GDM1 (cell line): ENCODE measurements at places on chromosomes 6 and 20.

- DNase-seq = no peak
These were observed 1147.0 kb upstream of the EYS start for GRCh38 chr6:66854014-66854413.

GRCh38 chr6:41963371-41963770, 21.8 kb upstream of the CCND3 start:
- no peak for DNase-seq

- DNase-seq = no peak
These were observed 85.5 kb downstream of the ARID1B start for GRCh38 chr6:156862711-156863110.

DNA sequence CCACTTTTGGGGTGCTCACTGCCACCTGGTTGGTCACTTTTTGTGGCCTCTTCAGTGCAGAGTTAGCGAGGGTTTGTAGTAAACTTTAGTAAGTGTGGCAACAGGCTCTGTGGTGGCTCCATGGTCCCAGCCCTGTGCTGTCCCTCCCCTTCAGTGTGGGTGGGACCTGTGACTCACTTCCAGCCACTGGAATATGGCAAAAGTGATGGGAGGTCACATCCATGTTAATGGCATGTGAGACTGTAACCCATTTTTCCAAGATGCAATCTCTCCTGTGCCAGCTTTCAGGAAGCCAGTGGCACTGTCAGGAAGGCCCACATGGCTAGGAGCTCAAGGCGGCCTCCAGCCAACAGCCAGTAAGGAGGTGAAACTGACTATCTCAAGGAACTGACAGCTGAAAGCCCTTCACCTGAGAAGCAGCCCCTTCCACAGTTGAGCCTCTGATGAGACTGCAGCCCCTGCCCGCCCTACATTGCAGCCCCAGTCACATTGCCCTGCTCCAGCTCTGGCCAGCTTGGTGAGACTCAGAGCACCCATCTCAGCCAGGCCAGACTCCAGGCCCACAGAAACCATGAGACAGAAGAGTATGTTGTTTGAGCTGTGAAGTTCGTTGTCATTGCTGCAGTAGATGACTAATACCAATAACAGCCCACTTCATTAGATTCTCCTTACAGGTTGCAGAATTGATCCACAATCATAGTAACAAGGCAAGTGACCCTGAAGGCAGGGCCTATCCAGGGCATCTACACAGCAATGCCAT, 13.1 kb upstream of the CST7 start:
- no peak for DNase-seq

GRCh38 chr6:1424306-1424927, 35.0 kb downstream of the FOXF2 start:
- no peak for DNase-seq

DNA sequence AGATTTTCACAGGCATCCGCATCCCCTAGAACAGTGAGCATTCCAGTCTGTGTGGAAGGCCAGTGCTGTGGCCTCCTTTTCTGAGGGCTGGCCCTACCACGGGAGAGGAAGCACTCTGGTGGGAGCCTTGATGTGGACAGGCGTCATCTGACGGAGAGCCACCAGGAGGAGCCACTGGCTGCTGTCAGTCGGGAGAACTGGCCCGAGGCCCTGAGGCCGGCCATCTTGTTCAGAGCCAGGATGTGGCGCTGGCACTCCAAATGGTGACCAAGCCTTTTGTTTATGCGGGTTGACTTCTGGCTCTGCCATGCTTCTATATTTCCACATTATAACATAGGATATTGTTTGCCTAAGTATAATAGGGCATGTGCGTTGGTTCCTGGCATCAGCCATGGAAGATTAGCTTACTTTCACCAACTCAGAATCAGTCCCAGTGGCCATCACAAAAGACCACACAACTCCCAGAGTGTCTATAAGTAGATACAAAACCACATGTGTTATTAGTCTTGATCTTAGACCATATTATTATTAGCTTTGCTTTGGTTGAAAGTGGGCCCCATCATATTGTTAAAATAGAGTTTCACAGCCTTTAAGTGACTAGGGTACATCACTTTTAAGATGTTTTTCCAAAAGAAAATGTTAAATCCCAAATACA, 273.9 kb upstream of the TAB2 start:
- DNase-seq = peak; percentile 27

DNA sequence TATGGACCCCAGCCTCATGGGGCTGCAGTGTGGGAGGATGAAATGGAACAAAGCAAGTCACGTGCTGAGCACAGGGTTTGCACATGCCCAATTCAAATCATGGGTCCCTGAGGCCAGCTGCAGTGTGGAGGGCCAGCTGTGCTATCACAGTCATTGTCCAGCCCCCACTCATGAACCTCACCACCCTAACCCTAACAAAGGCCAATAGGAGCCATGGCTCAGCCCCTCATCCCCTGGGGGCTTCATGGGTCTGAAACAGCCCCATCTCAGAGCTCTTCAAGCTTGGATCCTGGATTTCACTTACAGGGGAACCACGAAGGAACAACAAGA, 125.6 kb upstream of the MAFB start:
- no peak for DNase-seq

DNA sequence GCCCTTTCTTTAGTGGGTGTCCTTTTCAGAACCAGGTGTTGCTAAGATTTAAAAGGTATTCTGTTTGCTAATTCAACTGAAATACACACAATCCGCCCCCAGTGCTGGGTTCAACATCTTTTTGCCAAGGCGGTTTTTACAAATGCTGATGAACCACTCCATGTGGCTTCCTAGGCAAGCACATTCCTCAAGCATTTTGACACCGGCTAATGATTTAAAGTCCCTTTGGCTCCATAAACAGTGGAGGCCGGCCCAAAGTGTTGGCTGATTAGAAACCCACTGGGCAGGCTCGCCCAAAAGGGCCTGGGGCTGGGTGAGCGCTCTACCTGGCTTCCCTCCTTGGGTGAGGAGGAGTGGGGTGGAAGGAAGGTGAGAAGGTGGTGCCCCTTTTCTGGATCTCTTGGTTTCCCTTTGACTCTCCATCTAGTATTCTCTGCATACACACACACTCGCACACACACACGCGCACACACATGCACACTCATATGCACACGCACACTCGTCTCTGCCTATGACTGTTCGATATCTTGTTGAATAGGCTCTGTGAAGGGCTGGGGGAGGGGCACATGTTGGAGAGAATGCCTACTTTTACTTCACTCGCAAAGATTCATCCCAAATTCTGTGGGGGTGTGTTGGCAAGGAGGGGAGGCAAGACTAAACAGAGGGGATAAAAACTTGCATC, 66.7 kb upstream of the ARMC2 start:
- DNase-seq = no peak

- no peak for DNase-seq
These were observed 11.9 kb downstream of the GPX5 start for GRCh38 chr6:28537509-28538140.

GRCh38 chr6:86031713-86032112, 389.0 kb upstream of the SYNCRIP start:
- no peak for DNase-seq

- DNase-seq = no peak
These were observed 11.0 kb downstream of the DACT2 start for GRCh38 chr6:168308390-168309144.

DNA sequence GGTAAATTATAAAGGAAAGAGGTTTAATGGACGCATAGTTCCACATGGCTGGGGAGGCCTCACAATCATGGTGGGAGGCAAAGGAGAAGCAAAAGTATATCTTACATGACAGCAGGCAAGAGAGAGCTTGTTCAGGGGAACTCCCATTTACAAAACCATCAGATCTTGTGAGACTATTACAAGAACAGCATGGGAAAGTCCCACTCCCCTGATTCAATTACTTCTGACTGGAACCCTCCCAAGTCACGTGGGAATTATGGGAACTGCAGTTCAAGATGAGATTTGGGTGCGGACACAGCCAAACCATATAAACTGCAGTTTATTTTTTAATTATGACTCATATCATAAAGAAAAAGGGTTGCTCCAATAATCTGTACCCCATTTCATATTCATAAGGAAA, 22.3 kb upstream of the HLA-DQA2 start:
- DNase-seq = no peak

DNA sequence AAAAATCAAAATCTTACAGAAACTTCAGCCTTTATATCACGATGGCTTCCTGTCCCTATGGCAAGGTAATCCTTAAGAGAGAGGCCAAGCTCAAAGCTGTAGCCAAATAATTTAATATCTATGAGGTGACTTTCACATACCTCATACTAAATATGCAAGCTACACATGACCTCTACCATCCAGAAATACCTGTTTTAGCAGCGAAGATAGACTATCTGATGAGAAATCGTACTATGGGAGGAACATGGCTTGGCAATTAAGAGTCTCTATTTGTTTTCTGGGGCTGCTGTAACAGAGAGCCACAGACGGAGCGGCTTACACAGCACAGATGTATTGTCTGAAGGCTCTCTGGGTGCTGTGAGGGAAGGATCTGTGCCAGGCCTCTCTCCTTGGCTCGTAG, 31.0 kb upstream of the SALL4 start:
- no peak for DNase-seq

GRCh38 chr6:4781426-4781825, 5.2 kb downstream of the CDYL start:
- no peak for DNase-seq

GRCh38 chr6:135540207-135540840, 42.8 kb upstream of the AHI1 start:
- no peak for DNase-seq

- no peak for DNase-seq
These were observed 32.5 kb downstream of the THEMIS start for GRCh38 chr6:127868338-127868737.

GRCh38 chr6:152783217-152783878, 32.8 kb downstream of the VIP start:
- no peak for DNase-seq

DNA sequence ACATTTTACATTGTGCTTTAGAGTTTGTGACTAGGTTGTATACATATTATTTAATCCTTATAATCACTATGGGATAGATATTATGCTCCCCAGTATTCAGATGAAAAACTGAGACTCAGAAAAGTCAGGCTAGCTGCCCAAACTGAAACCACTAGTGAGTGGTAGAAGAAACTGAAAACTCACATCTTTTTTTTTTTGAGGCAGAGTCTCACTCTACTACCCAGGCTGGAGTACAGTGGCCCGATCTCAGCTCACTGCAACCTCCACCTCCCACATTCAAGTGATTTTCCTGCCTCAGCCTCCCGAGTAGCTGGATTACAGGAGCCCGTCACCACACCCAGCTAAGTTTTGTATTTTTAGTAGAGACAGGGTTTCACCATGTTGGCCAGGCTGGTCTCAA, 22.2 kb downstream of the RNF24 start:
- DNase-seq = no peak

DNA sequence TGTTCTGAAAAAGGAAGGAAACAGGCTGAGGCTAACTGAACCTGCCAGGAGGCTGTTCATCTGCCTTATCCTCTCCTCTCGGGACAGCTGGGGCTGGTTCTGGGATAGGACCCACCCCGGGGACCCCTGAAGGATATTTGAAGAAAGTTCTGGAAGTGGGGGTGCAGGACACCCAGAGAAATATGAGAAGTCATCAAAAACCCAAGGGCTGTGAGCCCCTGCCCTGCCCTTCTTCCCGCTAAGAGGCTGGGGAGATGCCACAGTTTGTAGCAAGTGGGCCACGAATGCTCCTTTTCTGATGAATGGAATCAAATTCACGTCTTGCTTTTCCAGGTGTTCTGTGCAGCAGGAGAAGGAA, 37.9 kb downstream of the TMEM242 start:
- no peak for DNase-seq

DNA sequence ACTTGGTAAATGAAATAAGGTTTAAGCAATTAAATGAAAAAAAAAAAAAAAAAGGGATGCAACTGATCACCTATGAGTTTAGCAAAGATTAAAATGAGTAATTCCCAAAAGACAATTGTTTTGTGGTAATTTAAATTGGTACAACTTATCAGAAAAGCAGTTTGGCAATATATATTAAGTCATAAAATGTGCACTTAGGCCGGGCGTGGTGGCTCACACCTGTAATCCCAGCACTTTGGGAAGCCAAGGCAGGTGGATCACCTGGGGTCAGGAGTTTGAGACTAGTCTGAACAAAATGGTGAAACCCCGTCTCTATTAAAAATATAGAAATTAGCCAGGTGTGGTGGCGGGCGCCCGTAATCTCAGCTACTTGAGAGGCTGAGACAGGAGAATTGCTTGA, 7.9 kb downstream of the PHACTR2 start:
- no peak for DNase-seq

DNA sequence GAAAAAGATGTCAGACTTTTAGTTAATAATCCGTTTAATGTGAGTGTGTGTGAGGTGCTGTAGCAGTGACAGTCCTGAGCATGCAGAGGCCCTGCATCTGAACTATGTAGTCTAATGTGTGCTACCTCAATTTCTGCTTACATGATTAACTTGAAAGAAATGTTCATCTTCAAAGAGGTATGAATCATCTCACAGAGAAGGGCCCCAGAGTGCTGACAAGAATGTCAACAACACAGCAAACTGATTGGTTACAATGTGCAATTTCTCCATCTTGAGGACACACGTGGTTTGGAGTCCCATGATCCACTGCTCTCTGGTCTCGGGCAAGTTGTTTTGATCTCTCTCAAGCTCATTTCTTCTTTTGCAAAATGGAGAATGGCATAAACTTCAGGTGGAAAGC, 61.7 kb upstream of the EMILIN3 start:
- DNase-seq = no peak

DNA sequence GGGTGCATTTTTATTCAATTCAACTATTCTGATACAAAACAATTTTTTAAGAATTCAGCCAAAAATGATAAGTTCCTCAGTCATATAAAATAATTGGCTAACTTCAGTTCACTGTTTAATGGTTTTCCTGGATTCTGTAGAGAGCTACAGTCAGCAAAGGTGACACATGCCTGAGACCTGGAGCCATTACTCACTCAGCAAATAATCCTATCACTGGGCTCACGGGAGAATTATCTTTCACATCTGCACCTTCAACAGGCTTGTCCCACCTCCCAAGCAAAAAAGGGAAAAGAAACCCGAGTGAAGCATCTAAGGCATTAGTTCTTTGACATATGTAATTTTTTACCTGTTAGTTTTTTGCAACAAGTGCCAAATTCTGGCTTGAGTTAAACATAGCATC, 34.9 kb upstream of the FOXA2 start:
- no peak for DNase-seq

- DNase-seq = no peak
These were observed 49.8 kb upstream of the KIF25 start for GRCh38 chr6:167947716-167948115.

GRCh38 chr6:41028561-41029412, 10.2 kb downstream of the UNC5CL start:
- DNase-seq = peak; percentile 40

- DNase-seq = no peak
These were observed 20.6 kb upstream of the FABP7 start for GRCh38 chr6:122758927-122759334.

DNA sequence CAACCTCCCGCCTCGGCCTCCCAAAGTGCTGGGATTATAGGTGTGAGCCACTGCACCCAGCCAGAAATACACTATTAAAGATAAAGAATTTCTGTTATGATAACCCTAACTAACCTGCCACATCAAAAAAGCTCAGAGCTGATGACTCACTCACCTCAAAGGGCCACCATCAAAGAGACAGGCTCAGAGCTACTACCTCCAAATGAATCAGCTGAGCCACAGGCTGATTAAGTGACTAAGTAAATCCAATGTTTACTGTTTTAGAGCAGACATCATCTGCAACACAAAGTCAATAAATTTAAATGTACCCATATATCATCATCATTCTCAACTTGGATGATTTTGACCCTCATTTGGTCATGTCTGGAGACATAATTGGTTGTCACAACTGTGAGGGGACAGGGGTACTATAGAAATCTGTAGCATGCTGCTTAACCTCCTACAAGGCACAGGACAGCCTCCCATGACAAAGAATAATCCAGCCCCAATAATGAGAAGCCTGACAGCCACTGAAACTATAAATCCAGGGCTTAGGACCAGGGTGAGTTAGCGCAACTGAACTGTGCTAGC, 106.5 kb downstream of the ATP9A start:
- DNase-seq = no peak

GRCh38 chr6:103769431-103769830, 1090.3 kb downstream of the HACE1 start:
- no peak for DNase-seq
